ENCODE measurements at places on chromosomes 2 and 18.

DNA sequence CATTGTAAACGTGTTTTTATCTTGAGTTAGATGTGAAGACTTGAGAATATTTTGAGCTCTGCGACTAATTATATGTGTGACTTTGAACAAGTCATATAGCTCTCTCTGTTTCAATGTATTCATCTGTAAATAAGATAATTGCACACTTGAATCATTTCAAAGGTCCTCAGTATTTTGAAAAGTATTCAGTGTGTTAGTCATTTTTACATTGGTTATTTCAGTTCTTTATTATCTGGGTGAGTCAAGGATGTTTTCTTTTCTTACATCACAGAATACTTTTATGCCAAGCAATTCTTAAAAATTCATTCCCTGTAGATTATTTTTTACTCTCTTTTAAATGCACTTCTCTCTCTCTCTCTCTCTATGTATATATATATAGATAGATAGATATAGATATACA, 1098.0 kb upstream of the ZEB2 start:
- no peak for DNase-seq

DNA sequence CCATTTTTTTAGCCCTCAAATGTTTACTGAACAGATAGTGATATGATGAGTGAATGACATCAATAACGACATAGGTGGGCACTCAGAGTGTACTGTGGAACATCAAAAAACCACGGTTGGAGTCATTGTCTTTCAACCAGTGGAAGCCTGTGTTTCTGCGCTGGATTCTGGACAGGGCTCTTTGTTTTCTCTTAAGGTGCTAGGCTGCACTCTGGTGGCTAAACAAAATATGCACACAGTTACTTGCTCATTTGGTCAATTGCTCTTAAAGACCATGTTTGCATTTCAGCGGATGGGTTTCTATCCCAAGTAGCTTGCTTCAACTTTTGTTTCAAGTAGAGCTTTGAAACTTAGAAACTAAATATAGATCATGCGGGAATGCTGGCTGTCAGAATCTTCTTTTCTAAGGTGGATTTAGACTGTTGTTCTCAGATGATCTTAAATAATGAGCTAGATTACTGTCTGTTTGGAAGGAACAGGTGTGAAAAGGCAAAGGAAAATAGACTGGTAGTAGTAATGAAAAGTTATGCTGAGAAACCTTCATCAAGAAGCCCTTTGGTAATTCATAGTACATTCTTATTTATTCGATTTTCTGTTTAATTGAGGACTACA, 48.5 kb upstream of the LYPD6B start:
- DNase-seq, result peak; percentile 11

DNA sequence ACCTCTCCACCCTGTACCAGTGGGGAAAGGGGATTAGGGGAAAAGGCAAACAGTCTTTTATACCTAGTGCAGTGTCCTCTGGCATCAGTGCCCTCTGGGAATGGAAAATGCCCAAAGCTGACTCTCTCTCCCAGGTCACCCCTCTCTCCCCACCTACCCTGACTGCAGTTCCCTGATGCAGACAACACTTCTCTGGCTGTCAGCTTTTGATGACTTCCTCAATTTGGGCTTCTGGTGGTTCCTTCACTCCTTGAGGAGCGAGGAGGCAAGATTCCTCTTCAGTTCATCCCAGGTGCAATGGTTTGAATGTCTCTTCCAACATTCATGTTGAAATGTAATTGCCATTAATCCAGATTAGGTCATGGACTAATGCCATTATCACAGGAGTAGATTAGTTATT, 19.7 kb upstream of the PPM1B start:
- no peak for DNase-seq

DNA sequence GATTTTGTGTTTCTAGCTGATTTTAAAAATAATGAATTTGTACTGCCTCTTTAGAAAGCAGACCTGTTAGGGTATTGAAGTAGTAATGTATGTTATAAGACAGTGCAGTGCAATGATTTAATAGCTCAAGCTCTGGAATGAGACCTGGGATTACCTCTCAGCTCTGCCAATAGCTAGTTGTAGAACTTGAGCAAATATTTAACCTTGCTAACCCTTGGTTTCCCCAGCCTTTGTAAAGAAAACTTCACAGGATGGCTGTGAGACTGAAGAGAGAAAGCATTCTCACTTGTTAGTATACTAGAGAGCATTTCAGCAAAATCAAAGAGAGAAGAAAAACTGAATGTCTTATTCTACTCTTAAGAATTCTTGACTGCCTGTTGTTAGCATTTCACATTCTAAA, 293.9 kb downstream of the KIAA1328 start:
- DNase-seq, result no peak

DNA sequence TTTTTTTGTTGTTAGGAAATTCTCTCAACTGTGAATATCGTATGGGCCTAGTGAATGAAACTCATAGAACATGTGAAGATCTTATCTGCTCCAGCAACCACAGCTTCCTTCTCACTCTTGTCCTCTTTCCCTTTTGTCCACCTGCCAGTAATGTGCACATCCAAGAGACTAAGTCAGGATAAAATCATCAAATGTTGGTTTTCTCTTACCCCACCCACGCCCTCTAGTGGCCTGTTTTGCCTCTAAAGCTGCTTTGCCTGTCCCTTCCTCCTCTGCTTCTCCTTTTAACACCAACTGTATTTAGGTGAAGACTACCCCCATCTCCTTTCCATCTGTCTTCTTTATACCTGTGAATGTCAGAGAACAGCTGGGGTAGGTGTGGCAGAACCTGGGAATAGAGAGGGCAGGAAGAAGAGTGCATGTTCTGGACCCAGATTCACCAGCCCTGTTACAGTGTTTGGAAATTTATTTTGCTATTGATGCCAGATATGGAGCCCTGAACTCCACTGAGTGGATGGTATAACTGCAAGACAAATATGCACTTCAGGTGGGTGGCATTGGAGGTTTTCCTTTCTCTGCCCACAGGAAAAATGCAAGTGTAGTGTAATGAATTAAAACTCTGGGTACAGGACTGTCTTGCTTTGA, 8.4 kb upstream of the MGAT5 start:
- DNase-seq, result peak; percentile 55

DNA sequence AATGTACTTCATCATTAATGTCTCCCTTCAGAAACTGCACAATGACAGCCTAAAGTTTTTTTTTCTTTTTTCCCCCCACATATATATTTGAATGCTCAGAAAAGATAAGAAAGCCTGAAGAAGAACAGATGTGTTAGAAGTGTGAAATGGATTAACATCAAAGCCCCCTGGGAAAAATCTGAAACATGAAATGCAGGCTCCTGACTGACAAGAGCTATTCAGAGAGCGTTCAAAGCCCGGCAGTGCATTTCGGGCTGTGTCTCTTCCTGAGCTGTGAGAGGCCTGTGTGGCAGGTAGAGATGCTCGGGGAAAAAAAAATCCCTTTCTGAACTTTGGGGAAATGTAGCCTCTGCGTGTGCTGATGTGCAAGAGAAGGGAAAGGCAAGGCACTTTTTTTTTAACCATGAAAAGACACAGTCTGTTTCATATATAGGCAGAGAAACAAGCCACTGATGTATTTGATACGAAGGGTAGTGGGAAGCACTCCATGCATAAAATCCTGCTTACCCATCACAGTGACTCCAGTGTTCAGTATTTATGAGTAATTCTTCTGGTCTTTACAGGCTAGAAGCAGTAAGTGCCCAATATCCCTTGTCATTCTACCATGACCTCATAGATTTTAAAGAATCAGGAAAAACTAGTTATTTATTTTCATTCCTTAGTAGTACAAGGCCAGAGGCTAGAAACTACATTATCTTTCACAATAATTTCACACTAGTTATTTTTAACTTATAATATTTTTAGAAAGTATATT, 1574.2 kb upstream of the PIK3C3 start:
- no peak for DNase-seq

DNA sequence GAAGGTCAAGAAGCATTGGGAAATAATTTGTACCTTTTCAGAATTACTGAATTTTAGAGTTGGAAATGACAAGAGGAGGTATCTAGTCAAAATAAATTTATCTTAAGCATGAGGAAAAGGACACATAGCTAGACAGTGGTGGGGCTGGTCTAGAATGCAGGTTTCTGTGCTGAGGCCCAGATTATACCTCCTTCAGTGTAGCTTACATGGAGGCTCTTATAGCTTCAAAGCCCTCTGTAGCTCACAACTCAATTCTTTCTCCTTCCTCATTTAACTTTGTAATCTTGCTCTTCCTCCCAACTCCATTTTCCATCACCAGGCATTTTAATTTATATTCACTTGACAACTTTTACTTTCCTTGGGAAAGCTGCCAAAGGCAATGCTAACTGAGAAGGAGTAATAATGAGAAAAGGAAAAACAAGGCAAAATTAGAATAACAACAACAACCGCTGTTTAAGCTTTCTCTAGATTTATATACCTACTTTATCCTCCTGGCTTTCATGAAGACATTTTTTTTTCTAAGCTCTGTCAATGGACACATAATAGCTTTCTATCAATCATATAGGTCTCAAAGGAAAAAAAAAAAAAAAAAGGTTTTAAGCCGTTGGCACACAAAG, 58.5 kb downstream of the CLHC1 start:
- DNase-seq, result no peak

Data from stimulated activated CD8-positive, alpha-beta memory T cell treated with anti-CD3 and anti-CD28 coated beads, Interleukin-2, amount 100 ng/mL, for 48 hours (primary cell).